Ovary (tissue), 10 donors: ENCODE measurements at places on chromosomes 7 and 10. TPM values are rescaled to one million over a fixed set of nuclear protein-coding genes. Genes with fewer than 3 reads are reported as not detected.

The GJD4 gene
- total RNA-seq = not detected

The TMEM168 gene
- total RNA-seq = 13.4 TPM

GRCh38 chr10:14757394-14757793 lies 17.3 kb downstream of the FAM107B start:
- no peaks in the 10 kb centered on the region for H3K4me1 ChIP-seq
- no peaks in the 10 kb centered on the region for H3K36me3 ChIP-seq
- no peak for DNase-seq
- H3K4me3 ChIP-seq = no peak overlapping the region
- H3K27ac ChIP-seq = no peak overlapping the region

- peak within 1 kb of the TSS; percentile 46 for H3K4me3 ChIP-seq
- DNase-seq = no peak
- H3K27me3 ChIP-seq = no peaks in the 10 kb centered on the region
- H3K36me3 ChIP-seq = no peaks in the 10 kb centered on the region
- H3K4me1 ChIP-seq = peaks cover 2% of the 10 kb centered on the region
Observed at GRCh38 chr7:38630720-38631673, at the start of gene AMPH. Gene AMPH (minus strand): TSS chr7:38631373. CDS start chr7:38631351, 22 bp downstream.

DNA sequence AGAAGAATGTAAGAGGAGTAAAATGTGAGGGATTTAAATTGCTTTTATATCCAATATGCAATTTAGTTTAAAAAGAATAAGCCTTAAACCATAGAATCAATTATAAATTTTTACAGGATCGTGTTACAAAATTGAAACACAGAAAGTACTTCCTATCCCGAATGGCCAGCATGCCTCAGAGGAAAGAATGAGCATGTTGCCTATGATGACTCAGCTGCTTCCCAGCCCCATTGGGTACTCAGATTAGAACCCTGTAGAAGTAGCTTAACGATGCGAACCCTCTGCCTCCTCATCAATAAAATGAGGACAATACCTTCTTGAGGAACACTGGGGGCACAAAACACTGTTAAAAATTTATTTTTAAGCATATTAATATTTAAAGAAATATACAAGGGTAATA lies 113.4 kb upstream of the CDK1 start:
- H3K4me3 ChIP-seq = no peak overlapping the region
- no peaks in the 10 kb centered on the region for H3K36me3 ChIP-seq
- H3K27ac ChIP-seq = no peak overlapping the region
- DNase-seq = no peak

GRCh38 chr10:119737039-119737663 lies 11.3 kb downstream of the INPP5F start:
- H3K4me1 ChIP-seq = no peaks in the 10 kb centered on the region
- H3K27me3 ChIP-seq = no peaks in the 10 kb centered on the region
- DNase-seq = no peak
- H3K36me3 ChIP-seq = no peaks in the 10 kb centered on the region
- H3K4me3 ChIP-seq = no peak overlapping the region

DNA sequence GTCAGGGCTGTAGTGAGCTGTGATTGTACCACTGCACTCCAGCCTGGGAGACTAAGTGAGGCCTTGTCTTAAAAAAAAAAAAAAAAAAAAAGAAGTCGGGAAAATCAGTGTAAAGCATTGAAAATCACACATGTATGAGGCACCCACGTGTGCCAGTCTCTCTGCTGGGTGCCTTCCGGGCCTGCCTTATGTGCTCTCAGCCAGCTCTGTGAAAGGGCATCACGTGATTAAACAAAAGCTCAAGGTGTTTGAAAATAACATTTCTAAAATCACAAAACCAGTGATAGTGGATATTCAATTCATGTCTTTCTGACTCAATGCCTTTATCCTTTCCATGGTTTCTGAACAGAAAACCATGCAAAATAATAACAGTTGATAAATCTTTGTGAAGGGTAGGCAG lies 125.2 kb upstream of the PALS2 start:
- DNase-seq = no peak
- no peak overlapping the region for H3K27ac ChIP-seq
- H3K27me3 ChIP-seq = no peaks in the 10 kb centered on the region

DNA sequence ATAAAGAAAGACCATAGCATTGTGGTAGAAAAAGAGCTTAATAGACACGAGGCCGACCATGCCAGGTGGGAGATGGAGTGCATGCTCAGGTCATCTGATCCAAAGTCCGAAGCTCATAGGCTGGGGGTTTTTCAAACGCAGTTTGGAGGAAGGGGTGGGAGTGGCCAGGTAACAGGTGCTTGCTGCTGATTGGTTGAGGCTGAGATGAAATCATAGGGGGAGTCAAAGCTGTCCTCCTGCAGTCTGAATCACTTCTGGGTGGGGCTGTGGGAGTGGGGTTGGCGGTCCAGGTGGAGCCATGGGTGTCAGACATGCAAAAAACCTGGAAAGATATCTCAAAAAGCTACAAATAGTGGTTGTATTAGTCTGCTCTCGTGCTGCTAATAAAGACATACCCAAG lies 2.8 kb upstream of the ERCC6 start:
- no peak for DNase-seq
- H3K27ac ChIP-seq = no peak overlapping the region
- no peaks in the 10 kb centered on the region for H3K27me3 ChIP-seq
- H3K4me3 ChIP-seq = no peak overlapping the region
- no peaks in the 10 kb centered on the region for H3K36me3 ChIP-seq

DNA sequence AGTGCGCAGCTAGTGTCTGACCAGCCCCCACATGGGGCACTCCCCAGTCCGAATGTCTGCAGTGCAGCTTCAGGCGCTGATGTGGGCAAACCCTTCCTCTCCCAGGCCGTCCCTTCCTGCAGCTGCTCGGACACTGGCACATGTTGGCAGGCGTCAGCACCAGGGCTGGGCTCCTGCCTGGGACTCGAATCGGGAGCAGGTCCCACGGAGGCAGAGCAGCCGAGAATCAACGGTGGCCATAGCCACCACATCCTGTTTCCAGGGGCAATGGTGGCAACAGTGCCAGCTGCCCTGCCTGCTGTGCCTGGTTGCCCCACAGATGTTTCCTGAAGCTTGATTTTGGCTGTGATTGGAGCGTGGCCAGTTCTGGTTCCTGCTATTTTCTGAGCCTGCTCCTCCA lies 65.8 kb downstream of the MGMT start:
- no peaks in the 10 kb centered on the region for H3K36me3 ChIP-seq
- no peak for DNase-seq
- H3K27me3 ChIP-seq = no peaks in the 10 kb centered on the region
- no peak overlapping the region for H3K4me3 ChIP-seq
- no peak overlapping the region for H3K27ac ChIP-seq

GRCh38 chr7:87028636-87029035 lies 30.8 kb downstream of the ELAPOR2 start:
- H3K36me3 ChIP-seq = no peaks in the 10 kb centered on the region
- H3K4me3 ChIP-seq = no peak overlapping the region
- no peak for DNase-seq
- no peaks in the 10 kb centered on the region for H3K4me1 ChIP-seq
- H3K27me3 ChIP-seq = no peaks in the 10 kb centered on the region

DNA sequence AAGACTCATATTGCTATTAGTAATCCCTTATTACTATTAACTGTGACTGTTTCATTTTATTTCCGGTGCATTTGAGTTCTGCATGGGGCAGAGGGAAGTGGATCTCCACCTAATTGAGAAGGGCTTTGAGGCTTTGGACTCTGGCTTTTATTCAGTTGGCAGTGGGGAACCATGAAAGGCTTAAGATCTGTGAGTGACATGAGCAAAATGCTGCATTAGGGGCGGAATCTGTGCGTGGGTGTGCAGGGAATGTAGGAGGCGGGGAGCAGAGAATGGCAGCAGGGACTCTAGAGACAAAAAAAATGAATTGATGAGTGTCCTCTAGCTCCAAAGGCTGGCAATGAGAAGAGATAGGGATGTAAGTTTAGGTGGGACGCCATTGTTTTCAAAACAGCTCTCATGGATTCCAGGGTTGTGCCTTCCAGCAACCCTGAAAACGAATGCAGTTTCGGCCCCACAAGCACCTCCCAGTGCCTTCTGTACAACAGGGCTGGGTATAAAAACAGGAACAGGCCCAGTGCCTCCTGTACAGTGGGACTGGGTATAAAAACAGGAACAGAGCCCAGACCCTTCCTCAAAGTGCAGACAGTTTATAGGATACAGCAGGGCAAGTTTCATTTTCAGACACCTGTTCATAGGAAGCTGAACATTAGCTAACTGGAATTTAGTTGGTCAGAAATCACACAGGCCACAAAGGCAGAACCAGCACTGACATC lies 663.3 kb upstream of the FOXK1 start:
- no peak overlapping the region for H3K27ac ChIP-seq
- no peaks in the 10 kb centered on the region for H3K36me3 ChIP-seq
- no peaks in the 10 kb centered on the region for H3K27me3 ChIP-seq
- no peaks in the 10 kb centered on the region for H3K4me1 ChIP-seq

GRCh38 chr7:81719865-81720264 lies 50.0 kb downstream of the HGF start:
- H3K27me3 ChIP-seq = no peaks in the 10 kb centered on the region
- no peaks in the 10 kb centered on the region for H3K4me1 ChIP-seq
- no peaks in the 10 kb centered on the region for H3K36me3 ChIP-seq
- no peak for DNase-seq
- no peak overlapping the region for H3K4me3 ChIP-seq
- H3K27ac ChIP-seq = no peak overlapping the region
